ENCODE measurements at places on chromosomes 4 and X.

DNA sequence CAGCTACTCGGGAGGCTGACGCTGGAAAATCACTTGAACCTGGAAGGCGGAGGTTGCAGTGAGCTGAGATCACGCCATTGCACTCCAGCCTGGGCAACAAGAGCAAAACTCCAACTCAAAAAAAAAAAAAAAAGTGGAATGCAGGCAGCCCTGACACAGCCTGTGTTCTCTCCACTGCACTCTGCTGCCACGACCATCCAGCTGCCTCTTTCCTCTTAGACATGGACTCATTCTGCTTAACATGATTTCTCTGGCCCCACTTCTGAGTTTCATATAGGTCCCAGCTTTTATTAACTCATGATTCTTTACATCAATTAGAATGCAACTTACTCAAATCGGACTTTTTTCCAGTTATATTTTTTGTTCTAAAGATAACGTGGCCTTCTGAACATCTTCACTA is 29.6 kb downstream of the SLC10A6 start:
- no peak for DNase-seq

DNA sequence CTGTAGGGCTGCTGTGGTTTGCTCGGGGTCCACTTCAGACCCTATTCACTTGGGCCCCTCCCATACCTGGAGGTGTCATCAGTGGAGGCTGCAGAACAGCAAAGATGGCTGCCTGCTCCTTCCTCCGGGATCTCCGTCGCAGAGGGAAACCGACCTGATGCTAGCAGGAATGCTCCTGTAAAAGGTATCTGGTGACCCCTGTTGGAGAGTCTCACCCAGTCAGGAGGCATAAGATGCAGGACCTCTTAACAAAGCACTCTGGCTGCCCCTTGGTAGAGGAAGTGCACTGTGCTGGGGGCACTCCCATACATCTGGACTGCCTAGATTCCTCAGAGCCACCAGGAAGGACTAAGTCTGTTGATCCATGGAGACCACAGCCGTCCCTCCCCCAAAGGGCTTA is 296.9 kb downstream of the GRID2 start:
- no peak for DNase-seq

- no peak for DNase-seq
Measured at GRCh38 chr4:70365479-70365878, 4.9 kb downstream of the SMR3A start.

- no peak for DNase-seq
Measured at GRCh38 chr4:44720371-44720770, 6.0 kb downstream of the GNPDA2 start.

DNA sequence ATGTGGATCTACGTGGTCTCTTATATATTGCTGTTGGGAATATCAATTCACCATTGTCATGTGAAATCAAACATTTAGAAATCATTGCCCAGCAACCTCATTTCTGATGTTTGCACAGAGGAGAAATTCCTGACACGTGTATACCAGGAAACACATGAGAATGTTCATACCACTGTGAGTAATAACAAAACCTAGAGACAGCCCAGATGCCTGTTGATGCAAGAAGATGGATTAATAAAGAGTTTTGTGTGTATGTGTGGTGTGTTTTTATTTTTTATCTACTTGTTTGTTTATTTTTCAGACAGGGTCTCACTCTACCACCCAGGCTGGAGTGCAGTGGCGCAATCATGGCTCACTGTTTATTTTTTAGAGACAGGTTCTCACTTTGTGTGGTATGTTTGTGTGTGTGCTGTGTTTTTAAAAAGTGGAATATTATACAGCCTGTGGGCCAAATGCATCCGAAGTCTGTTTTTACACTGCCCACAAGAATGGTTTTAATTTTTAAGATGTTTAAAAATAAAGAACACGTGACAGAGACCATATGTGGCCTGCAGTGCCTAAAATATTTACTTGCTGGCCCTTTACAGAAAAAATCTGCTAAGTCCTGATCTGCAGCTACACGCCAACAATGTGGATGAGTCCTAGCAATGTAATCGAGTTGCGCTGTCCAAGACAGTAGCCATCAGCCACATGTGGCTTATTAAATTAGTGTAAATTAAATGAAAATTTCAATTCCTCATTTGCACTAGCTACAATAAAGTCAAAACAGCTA is 39.2 kb downstream of the TXLNG start:
- no peak for DNase-seq

DNA sequence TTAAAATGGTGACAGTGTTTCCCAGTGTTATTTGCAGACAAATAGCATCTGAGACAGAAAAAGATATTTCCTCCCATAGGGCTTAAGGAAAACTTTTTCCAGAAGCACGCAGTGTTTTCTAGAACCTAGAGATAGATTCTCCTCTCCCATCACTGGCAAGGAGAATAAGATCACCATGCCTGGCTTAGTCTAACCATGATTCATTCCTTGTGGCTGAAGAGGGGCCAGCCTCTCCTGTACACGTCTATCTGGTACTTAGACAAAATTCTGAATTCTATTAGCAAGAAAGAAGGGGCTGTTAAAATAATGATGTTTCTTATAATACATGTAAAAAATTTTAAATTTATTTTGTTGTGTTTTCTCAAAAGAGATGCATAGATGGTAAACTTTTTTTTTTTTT is 296.1 kb upstream of the LDB2 start:
- no peak for DNase-seq

- DNase-seq = peak; percentile 72
Measured at GRCh38 chr4:46656071-46656470, 253.0 kb downstream of the COX7B2 start.

DNA sequence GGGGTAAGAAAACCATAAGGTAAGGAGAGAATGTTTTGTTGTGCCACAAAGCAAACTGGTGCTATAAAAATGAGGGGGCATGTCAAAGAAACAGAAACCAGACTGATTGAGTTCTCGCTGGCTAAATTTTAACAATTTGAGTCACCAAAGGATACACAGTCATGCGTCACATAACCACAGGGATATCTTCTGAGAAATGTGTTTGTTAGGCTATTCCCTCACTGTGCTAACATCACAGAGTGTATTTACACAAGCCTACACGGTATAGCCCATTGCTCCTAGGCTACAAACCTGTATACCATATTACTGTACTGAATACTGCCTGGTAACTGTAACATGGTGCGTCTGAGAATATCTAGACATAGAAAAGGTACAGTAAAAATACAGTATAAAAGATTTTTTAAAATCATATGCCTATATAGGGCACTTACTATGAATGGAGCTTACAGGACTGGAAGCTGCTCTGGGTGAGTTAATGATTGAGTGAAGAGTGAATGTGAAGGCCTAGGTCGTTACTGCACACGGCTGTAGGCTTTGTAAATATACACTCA is 50.1 kb downstream of the FBXW7 start:
- DNase-seq = peak; percentile 93

DNA sequence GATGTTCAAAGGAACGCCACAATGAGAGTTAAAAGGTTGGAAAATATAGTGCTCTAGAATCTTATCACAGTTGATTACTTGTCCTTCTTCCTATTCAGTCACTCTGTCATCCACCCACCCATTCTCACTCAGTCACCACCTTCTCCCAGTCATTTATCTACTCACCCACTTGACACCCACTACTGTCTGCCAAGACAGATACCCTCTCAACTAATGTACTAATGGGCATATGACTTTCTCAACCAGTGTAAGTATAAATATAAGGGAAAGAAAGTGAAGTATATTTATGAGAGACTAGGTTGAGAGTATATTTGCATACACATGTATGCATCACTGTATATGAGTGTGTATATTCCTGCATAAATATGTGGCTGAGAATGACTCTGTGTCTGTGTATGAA is 20.0 kb downstream of the MID2 start:
- DNase-seq = no peak

DNA sequence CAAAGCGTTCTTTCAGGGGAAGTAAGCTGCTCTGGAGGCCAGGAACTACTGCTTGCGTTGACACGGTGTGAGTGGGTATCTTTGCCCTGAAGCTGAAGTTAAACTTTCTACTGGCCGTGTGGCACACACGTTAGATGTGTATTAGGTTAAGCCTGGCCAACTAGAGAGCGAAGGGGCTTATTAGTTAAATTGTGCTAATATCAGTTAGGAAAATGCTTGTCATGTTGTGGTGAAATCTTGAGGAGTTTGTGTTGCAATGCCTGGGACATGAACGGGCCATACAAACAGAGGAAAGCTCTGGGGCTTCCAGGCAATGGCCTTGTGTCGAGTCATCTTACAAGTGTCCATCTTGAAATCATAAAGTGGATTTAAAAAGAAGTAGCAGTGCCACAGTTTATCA is 62.6 kb downstream of the NSUN7 start:
- no peak for DNase-seq

- peak; percentile 57 for DNase-seq
Measured at GRCh38 chr4:110612631-110613269, 10.1 kb downstream of the PITX2 start.

- no peak for DNase-seq
Measured at GRCh38 chr4:163600727-163601126, 106.2 kb downstream of the TMA16 start.

DNA sequence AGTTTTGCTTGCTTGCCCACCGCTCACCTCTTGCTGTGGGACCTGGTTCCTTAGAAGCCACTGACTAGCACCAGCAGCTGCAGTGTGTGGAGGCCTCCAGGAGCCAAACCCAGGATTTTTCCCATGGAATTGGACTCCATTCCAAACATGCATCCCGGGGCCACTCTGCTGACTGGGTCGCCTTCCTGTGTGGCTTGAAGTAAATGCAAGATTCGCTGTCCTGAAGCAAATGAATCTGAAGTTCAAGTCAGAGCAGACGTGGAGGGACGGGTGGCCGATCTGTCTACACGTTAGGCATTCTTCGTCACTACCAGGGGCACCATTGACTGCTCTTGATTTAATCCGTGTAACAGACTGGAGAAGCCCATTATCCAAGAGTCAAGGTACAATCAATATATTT is 109.0 kb downstream of the SHOX start:
- no peak for DNase-seq

- DNase-seq = no peak
Measured at GRCh38 chr4:106893395-106893881, 142.7 kb downstream of the DKK2 start.

- DNase-seq = no peak
Measured at GRCh38 chr4:106746451-106746850, 289.7 kb downstream of the DKK2 start.

DNA sequence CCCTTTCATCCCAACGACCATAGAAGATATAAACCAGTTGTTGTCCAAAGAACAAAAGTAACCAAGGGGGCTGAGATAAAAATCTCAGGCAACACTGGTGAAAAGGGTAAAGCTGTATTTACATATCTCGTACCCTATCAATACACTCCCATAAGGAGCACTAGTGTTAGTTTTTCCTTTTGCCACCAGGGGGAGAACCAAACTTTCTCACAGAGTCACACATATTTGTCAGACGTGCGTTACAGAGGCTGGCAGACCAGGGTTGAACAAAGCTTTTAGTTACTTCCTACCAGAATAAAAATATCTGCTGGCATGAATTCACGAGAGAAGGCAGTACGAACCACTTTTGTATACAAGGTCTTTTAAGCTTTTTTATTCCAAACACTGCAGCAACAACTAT is 88.3 kb downstream of the AMELX start:
- peak; percentile 26 for DNase-seq

DNA sequence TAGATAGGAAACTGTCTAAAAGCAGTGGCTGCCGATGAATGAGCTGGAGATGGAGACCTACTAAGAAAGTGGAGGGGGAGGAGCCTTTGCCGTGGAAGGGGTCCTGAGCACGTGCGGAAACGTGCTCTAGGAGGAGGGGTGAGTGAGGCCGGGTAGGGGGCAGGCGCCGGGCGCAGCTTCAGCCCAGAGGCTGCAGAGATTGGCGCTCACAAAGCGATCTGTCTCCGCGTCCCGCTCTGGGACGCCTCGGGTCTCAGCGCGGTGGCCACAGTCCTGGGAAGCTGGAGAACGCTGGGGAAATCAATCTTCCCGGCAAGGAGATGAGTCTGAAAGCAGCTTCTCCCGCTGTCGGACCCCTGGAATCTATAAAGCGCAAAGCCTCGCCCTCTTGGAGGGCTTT is 444 bp upstream of the ARHGAP6 start:
- no peak for DNase-seq

- no peak for DNase-seq
Measured at GRCh38 chr4:22707390-22707789, 14.7 kb downstream of the GBA3 start.

DNA sequence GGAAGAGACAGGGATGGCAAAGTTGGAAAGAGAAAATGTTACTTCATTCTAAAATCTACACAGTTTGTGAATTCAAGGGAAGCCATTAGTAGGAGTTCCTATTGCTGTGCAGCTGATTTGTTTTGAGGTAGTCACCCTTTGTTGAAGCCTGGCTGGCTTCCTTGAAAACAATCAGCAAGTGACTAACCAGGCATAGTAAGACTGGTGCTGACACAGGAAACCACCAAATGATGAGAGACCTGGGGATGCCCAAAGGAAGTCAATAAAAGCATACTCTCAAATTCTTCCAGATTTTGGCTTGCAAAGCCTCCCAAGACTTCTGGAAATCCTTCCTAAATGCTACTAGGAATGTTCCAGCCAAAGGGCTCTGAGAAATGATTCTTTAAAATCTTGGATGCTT is 23.9 kb upstream of the PRDM8 start:
- DNase-seq = no peak

DNA sequence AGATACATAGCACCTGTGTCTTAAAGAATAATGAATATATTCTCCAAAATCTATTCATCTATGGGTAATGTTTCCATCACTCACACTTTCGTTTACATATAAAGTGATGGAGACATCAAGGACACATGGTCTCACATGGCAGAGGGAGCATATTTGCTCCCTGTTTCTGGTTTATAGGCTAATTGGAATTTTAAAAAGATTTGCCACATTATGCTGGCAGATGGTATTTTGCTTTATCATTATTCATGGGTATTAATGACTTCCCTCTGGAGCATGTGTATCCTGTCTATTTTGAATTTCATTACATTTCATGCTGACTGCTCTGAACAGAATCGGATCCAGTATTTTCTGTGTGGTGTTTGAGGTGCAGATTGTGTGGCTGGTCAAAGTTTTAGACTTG is 79.0 kb downstream of the PDGFRA start:
- no peak for DNase-seq

- DNase-seq = no peak
Measured at GRCh38 chrX:139720136-139720535, 12.2 kb upstream of the MCF2 start.

DNA sequence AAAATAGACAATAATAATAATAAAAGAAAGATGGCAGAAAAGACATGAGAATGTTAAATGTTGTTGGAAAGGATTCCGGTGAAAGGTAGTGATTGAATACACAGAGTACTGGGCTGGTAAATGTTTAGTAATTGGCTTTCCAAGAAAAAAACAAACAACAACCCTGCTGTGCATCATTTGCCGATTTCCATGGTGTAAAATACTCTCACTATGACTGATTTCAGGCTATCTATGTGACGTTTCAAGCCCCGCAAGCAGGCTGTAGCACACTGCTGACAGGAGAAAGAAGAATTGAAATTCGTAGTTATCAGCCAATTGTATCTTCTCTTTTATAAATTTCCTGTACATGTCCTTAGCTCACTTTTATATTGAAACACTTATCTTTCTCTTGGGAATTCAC is 13.6 kb upstream of the SEPTIN6 start:
- no peak for DNase-seq

All from large intestine (tissue), 12 donors.